ENCODE measurements at places on chromosomes 16 and 17.

DNA sequence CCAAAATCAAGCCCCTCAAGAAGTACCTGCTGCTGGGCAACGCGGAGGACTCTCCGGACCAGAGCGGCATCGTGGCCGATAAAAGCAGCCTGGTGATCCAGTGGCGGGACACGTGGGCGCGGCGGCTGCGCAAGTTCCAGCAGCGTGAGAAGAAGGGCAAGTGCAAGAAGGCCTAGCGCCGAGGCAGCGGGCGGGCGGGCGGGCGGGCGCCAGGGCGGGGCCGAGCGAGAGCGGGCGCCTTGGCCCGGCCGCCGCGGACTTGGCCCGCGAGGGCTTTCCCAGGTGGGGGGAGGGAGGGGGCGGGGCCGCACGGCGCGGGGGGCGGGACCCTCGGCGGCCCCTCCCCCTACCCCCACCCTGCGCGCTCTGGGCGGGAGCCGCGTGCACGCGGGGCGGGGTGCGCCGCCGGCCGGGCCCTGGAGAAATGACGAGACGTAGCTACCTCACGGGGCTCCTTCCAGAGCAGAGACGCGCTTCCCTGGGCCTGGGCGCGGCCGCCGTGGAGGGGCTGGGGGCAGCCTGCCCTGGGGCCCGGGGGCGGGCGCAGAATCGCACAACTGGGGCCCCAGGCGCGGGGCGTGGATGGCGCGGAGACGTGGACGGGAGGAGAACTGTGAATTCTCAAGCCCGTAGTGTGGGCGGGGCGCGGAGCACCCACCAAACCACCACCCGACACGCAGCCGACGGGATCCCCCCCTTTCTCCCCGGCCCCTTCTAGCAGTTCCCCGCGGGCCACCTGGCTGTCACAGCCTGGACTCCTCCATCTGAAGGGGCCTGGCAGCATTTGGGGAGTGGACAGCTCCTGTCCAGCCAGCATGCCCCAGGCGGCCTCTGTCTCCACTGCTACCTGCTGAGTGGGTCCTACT, 218.7 kb downstream of the NTN1 start:
- DNase-seq: no peak

GRCh38 chr17:69802045-69802740, 272.8 kb upstream of the KCNJ16 start:
- DNase-seq: no peak

- DNase-seq: peak; percentile 88
Measured at GRCh38 chr17:74454197-74455024, 12.0 kb upstream of the CD300A start.

- no peak for DNase-seq
Measured at GRCh38 chr16:78484509-78485058, 385.1 kb downstream of the WWOX start.

GRCh38 chr16:11299865-11300559, 18.9 kb upstream of the PRM1 start:
- DNase-seq: no peak

GRCh38 chr17:28620010-28620409, 6.0 kb upstream of the RSKR start:
- no peak for DNase-seq

GRCh38 chr17:78766225-78766624, 15.8 kb downstream of the CYTH1 start:
- DNase-seq: no peak

- DNase-seq: peak; percentile 48
Measured at GRCh38 chr17:49486012-49486641, 9.0 kb upstream of the NGFR start.

- no peak for DNase-seq
Measured at GRCh38 chr16:64012166-64012565, 1109.7 kb downstream of the CDH11 start.

- no peak for DNase-seq
Measured at GRCh38 chr16:25750488-25751216, 58.9 kb downstream of the HS3ST4 start.

DNA sequence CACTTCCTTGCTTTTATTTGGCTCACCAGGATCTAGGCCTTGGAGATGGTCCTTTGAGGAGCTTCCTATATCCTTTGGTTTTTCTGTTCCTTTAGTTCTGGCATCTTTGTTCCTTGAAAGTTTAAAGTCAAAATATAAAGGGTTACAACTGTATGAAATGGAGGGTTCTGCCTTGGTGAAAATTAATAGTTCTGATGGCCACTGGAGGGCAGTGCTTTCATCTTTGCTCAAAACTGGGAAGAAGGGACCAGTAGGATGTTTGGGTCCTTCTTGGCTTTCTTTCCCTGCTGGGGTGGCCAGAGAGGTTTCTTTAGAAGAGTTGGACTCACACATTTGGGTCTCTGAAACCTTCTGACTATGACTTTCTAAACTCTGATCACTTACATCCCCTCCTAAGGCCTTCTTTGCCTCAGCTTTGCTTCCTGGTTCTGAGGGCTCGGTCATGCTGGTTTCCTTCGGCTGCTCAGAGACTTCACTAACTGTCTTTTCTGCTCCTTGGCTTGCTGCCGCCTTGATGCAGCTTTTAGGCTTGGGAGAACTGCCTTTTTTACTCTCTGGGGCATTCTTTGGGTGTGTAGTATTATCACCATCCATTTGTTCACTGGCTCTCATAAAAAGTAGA, 10.9 kb upstream of the ITGA2B start:
- peak; percentile 33 for DNase-seq

DNA sequence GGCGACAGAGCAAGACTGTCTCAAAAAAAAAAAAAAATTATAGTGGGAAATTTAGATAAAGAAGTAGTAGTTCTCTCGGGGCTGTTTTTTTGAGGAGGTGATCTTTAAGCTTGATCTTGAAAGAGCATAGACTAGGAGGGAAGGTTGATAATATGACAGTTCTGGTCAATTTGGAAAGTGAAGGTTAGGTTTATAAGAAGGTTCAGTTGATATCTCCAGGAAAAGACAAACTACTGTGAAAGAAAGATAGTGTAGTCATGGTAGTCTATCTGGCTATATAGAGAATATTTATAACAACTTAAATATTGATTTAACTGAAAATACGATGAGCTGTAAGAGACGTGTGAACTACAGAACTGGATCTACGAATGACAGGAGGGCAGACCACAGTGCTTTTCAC, 3.1 kb downstream of the ATF7IP2 start:
- DNase-seq: no peak

DNA sequence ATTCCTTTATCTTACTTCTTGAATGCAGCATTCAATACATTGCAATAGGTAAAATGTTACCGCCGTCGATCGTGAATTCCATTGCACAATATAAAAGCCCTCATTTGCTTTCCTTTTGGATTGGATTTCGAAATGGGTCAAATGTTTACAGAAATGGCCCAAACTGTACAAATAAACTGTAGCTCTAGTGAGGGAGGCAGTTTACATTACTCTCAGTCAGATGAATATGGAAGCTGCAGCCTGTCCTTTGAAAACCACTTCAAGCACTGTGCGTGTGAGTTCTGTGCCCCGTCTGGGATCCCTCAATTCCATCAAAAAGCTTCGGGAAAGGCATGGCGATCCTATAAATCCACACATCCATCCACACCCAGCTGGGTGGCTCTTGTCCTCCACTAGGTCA, 258.6 kb upstream of the FOXF1 start:
- no peak for DNase-seq

- no peak for DNase-seq
Measured at GRCh38 chr16:78196502-78196901, 97.0 kb downstream of the WWOX start.

DNA sequence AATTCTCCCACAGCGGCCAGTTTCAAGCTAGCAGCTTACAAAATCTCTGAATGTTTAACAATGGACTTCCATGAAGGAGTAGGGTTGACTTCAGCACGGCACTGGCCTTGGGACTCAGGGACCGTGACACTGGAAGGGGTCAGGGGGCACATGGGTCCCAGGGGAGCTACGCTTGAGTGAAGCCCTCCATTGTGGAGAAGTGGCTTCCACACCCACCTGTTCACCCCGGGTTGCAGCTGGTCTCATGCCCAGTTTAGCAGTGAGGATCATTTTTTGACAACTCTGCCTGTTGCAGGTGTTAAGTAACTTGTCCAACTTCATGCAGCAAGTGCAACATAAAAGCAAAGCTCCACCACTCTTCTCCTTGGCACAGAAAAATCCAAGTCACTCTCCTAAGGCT, 510.2 kb downstream of the CDH13 start:
- DNase-seq: no peak

DNA sequence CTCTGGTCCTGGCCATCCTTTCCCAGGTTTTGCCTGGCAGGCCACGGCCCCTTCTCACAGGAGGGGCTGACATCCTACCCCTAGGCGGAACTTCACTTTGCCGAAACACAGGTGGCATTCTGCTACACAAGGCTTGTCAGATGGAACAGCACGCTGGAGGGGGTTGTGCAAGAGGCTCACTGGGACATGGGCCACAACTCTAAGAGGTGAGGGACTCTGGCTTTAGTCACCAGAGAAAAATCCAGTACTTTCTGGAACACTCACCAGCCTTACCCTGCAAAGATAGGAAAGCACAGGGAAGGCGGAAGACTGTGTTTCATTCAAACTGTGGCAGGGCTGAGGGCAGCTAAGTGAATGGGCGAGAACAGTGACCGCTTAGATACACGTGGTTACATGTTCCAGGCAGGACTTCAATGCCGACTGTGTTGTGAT, 18.3 kb downstream of the CDC42EP4 start:
- peak; percentile 37 for DNase-seq

- peak; percentile 59 for DNase-seq
Measured at GRCh38 chr16:18803569-18804462, 2.5 kb upstream of the ARL6IP1 start.

- no peak for DNase-seq
Measured at GRCh38 chr17:4572131-4572530, 11.8 kb upstream of the GGT6 start.

DNA sequence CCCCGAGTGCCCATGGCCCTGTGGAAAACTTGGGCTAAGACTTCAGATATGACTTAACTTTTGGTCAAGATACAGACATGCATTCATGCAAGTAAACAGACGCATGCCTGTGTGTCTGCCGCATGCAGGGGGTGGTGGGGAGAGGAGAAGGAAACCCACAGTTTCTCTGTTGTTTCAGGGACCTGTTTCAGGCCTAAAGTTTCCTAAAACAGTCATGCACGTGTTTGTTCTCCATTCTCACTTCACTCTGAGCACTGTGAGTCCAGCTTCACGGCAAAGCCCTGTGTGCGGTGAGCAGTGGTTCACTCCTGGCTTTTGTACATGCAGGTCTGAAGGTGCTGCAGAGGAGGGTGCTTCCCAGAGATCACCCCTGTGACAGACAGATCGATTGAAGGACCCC, 158.7 kb downstream of the FOXL1 start:
- DNase-seq: no peak

- no peak for DNase-seq
Measured at GRCh38 chr17:31431852-31432658, 40.6 kb downstream of the RAB11FIP4 start.

- no peak for DNase-seq
Measured at GRCh38 chr17:72852277-72852938, 240.1 kb downstream of the SLC39A11 start.

DNA sequence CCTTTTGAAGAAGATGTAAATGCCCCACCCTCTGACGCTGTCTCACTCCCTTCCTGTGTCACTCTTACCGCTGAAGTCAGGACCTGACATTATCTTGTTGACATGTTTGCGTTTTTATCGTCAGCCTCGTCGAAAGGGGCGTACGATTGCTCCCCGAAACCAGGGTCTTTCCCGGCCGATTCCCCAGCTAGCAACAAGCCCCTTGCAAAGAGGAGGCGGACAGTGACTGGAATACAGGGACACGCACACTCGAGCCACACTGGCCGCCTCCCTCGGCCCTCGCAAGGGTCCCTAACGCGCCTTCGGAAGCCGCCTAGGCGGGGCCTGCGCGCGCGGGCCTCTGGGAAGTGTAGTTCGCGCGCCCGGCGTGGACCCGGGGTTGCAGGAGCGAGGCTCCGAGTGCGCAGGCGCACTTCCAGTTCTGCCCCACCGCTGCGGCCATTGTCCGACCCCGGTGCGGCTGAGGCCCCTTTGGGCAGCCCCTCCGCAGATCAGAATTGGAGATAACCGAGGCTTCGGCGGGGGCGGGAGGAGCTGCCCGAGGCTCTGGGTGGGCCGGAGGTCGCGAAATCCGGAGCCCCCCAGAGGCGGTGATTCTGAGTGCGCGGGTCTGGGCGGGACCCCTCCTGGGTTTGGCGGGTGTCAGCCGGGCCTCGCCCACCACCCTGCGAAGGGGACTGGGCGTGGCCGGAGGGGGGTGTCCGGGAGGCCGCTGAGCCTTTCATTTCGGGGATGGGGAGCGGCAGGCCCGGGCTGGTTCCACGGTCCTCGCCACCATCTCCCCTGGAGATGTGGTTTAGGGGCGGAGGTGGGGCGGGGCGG, at the start of gene ZFP90:
ZFP90 (plus strand) TSS at position 412 of the 822 bp plus-strand sequence. CDS start 502 bp downstream, outside the sequence.
- peak; percentile 91 for DNase-seq

GRCh38 chr17:1119924-1120323, 59.9 kb downstream of the ABR start:
- DNase-seq: no peak

DNA sequence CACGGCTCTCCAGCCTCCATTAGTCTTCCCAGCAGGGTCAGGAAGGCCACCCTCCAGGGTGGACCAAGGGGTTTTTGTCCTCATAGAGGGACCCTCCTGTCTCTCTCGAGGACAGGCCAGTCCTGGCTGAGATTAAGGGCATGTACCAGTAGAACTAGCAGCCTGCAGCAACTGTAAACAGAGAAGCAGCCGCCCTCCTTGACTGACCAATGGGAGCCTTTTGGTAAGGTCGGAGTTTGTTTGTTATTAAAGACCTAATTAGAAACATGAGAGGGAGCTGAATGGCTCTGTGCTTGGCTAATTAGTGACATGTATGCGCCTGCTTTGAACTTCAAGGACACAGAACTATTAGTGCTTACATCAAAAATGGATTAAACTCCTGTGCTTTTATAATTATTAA, 80.0 kb downstream of the CCDC182 start:
- DNase-seq: no peak

GRCh38 chr16:10878644-10879501, 1.9 kb downstream of the CIITA start:
- no peak for DNase-seq

- DNase-seq: no peak
Measured at GRCh38 chr17:82463391-82463790, 4.8 kb downstream of the NARF start.

DNA sequence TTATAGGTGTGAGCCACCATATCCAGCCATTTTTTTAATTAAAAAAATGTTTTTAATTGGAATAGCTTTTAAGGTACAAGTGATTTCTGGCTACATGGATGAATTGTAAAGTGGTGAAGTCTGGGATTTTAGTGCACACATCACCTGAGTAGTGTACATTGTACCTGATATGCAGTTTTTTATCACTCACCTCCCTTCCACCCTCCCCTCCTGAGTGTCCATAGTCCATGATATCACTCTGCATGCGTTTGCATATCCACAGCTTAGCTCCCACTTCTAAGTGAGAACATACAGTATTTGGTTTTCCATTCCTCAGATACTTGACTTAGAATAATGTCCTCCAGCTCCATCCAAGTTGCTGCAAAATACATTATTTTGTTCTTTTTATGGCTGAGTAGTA, 13.4 kb upstream of the CRYBA1 start:
- DNase-seq: no peak

Measured in NB4 (cell line).